T-helper 17 cell (primary cell): ENCODE measurements at places on chromosomes 1 and 21. TPM values are rescaled to one million over a fixed set of nuclear protein-coding genes. Genes with fewer than 3 reads are reported as not detected.

DNA sequence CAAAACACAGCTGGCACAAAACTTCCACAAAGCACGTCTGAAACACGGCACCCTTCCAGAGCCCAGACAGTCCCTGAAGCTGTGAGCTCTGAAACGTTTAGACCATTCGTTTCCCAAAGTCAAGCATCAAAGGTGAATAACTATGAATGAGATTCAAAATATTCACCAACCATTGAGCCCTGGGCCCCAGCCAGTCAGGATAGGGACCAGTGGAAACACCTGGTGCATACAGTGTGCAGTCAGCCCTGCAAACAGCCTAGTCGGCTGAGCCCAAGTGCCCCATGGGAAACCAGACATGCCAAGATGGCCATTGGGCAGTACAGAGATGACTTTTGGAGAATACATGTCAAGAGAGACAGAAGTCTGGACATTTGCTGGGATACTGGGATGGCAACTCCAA is 90.4 kb upstream of the EDN2 start:
- DNase-seq = no peak

Gene OLIG2
- not detected for total RNA-seq

DNA sequence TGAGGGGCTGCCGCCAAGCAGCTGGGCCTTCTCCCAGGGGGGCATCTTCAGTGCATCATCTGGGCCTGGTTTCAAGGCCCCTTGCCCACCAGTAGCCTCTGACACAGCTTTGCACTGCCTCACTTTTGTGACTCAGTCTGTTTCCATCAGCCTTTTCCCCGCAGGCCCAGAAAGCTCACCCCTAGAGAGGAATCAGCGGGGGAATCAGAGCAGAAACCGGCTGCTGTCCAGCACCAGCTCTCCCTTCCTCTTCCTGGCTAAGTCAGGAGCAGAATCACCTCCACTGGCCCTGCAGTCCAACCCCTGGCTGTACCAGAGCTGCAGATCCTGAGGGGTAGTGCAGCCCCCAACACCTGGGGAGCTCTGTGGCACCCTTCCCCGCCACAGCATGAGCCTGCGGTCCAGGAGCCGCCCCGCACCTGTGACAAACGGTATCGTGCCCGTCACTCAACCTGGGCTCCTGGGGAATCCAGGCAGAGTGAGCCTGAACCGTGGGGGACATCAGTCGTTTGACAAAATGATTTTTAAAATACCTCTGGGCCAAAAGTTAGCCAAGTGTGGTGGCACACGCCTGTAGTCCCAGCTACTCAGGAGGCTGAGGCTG is 83.3 kb upstream of the TMEM51 start:
- no peak for DNase-seq

DNA sequence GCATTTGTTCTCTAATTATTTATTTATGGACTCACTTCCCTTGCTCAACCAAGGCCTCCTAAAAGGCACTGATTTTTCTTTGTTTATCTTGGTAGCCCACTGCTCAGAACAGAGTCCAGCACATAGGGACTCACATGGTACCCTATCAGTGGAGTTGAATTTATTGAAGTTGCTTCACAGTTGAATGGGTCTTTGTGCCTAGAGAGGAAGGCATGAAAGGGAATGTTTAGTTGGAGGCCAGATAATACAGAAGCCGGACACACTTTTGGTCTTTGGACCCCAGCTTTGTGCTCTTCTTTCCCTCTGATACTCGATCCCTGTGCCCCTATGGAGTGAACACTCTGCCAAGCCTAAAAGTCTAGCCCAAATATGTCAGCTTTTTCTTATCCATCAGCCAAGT is 429.0 kb downstream of the PRDM2 start:
- no peak for DNase-seq

DNA sequence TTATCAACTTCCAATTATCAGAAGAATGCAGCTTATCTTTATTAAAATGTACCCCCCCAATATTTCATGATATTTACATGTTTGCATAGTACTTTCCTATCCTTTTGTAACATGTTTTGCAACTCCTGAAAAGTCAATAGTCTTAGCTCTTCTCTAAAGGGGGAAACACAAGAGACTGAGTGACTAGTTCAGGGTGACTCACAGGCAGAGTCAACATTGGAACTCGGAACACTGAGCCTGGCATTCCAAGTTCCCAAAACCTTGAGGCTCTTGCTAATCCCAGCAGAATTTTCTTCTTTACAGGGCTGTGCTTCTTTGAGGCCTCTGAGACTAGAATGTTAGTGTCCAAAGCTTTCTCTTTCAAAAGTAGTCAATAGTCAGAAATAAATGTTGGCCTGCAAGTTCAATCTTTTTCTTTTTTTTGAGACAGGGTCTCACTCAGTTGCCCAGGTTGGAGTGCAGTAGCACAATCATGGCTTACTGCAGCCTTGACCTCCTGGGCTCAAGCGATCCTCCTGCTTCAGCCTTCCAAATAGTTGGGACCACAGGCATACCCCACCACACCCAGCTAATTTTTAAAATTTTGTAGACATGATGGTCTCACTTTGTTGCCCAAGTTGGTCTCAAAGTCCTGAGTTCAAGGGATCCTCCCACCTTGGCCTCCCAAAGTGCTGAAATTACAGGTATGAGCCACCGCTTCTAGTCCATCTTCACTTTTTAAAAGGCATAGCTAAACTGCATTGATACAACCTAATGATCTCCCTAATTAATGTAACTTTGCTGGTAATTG is 37.5 kb downstream of the ZNF281 start:
- no peak for DNase-seq

Gene FCRL5
- total RNA-seq = 3.2 TPM

- no peak for DNase-seq
These were observed 17.9 kb upstream of the PADI1 start for GRCh38 chr1:17187051-17187450.

DNA sequence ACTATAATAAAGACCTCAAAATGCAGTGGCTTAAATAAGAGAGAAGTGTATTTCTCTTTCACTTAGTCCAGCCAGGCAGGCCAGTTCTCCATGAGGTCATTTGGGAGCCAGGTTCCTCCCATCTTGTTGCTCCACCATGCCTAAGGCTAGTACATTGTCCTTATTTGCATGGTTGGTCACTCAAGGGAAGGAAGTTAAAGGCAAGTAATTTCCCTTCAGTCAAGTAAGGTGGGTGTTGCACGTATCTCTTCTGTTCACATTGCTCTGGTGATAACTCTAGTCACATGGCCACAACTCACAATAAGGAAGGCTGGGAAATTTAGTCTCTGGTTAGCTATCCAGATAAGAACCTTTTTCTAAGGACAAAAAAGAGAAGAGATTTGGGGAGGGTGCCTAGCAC is 27.2 kb upstream of the TADA1 start:
- DNase-seq = no peak

DNA sequence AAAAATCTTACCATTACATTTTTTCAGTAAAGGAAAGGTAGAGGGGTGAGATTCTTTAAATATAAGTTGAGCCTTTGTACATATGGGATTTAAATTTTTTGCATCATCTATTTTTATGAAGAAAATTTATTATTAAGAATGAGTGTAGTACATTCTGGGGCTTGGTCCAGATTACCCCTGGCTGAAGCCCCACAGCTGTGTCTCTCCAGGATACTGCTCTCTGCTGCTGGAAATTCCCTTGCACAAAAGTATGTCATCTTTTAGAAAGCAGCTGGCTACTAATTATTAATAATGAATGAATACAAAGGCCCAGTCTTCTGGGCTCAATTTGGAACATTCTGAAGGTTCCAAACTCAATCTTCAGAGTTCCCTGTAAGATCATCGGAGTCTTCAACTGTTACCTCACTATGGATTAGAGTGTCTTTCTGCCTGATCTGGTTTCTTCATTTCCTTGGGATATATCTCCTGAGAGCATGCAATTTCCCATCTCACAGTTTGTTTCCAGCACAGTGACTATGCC is 428.6 kb upstream of the BRINP3 start:
- no peak for DNase-seq

- DNase-seq = no peak
These were observed 55.6 kb downstream of the GLUL start for GRCh38 chr1:182335771-182336566.

GRCh38 chr1:167713330-167714081 is 8.3 kb upstream of the MPZL1 start:
- DNase-seq = no peak

- no peak for DNase-seq
These were observed 44.1 kb upstream of the BCL10 start for GRCh38 chr1:85320371-85321131.

DNA sequence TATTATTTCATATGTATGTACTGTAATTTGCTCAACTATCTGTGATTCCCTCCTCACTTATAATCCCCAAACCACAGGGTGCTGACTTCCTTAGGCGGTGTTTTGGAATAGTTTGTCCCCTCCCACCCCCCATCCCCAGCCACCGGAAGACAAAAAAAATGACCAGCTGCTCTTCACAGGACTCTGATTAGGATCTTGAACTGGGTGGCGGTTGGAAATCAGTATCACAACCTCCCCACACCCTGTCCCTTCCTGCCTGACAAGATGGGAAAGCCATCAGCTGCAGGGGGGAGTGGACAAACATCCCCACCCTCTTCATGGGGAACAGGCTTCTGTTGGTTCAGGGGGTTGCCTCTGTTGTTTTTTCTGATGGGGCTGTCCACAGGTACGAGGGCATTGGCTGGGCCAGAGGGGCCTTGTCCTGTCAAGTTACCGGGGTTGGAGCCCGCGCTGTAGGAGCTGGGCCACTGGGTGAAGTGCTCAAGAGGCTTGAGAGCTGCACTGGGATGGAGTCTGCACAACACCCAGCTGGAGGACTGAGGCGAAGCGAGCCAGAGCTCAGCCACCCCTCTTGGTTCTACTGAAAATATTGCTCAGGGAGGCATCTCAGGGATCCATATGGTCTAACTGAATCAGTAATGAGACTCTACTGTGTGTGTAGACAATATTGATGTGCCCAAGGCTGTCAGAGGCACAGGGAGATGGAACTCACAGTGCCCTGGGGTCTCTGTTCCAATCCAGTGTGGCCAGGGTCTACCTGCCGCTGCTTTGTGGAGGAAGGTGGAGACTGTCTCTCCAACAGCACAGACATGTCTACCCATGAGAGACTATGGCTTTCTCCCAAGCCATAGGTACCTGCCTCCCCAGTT is 28.2 kb downstream of the NAV1 start:
- DNase-seq = no peak

Gene IGSF3
- 0.16 TPM for total RNA-seq

DNA sequence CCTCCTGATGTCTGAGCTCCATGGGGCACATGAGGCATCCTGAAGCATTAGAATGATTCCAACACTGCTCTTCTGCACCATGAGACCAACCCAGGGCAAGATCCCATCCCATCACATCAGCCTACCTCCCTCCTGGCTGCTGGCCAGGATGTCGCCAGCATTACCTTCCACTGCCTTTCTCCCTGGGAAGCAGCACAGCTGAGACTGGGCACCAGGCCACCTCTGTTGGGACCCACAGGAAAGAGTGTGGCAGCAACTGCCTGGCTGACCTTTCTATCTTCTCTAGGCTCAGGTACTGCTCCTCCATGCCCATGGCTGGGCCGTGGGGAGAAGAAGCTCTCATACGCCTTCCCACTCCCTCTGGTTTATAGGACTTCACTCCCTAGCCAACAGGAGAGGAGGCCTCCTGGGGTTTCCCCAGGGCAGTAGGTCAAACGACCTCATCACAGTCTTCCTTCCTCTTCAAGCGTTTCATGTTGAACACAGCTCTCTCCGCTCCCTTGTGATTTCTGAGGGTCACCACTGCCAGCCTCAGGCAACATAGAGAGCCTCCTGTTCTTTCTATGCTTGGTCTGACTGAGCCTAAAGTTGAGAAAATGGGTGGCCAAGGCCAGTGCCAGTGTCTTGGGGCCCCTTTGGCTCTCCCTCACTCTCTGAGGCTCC is 11.1 kb upstream of the RASSF5 start:
- DNase-seq = no peak

DNA sequence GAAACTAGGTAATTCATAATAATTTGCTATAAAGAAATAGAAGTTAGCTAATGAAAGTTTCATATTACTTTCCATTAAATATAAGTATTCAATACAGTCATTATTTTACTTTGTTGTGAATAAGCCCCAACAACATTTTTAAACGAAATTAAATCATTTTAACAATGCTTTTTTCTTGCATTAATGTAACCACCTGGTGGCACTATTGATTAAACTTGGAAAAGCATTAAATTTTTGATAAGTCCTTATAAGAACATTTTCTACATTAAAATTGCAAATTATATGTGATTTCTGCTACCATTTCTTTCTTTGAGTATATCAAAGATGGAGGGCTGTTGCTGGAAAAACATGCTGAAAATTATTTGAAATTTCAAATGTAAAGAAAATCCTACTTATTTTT is 918.8 kb upstream of the TMPRSS15 start:
- no peak for DNase-seq

GRCh38 chr21:46159841-46160656 is 4.7 kb upstream of the FTCD start:
- DNase-seq = no peak

DNA sequence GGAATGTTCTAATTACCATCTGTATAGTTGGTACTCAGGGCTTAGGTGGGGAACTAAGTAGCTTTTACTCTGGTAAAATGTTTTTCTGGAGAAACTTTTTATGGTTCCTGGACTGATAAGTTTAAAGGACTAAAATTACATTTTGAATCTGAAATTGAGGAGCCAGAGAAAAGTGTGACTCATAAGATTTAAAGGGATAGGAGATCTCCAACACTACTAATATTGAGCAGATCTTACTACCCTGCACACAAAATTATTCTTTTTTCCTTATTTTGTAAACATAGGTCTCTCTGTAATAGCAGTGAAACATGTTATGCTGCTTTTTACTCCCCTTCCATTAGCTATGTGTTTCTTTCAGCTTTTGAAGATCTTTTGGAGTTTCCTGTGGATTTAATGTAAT is 32.5 kb downstream of the MTF2 start:
- DNase-seq = no peak

- no peak for DNase-seq
These were observed 90.8 kb upstream of the TNFSF4 start for GRCh38 chr1:173297798-173298391.

- peak; percentile 37 for DNase-seq
These were observed 15.4 kb downstream of the BTG2 start for GRCh38 chr1:203320591-203321272.

Gene HAO2
- not detected for total RNA-seq

DNA sequence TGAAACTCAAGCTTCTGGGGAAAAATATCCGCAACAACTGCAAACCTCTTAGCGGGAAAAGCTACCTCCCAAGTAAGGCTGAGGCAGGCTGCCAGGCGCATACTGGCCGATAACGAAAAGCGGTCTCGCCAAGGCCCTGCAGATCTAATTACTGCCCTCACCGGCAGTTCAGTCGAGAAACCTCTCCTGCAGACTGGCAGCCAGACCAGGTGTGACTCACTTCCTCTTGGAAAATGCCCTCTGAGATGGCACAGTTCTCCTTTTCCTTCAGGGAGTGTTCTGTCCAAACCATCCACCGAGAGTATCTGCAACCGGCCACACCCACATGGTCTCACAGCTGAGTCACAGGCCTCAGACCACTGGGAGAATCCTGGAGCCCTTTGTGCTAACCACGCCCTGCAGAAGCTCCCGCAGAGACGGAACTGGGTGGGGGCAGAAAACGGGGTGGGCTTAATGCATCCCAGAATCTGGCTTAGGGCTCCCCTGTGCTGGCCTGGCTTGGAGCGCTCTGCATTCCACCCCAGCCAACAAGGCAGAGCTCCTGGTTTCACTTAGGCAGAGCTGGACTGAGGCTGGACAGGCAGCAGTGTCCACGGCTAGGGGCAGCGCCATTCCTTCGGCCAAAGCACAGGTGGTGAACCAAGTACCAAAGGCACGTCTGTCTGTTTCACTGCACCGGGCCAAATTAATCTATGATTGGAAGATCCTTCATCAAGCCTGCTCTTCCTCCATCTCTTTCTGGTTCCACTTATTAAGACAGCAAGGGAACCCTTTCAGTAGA is 1.2 kb downstream of the S100A10 start:
- DNase-seq = peak; percentile 13

Gene AMY1A
- total RNA-seq = not detected

GRCh38 chr1:12405325-12406210 is 175.7 kb downstream of the VPS13D start:
- no peak for DNase-seq
